Activated naive CD4-positive, alpha-beta T cell treated with anti-CD3 and anti-CD28 coated beads, Interleukin-2, amount 50 U/mL, for 72 hours (primary cell): ENCODE measurements at places on chromosomes 7 and 10. TPM values are rescaled to one million over a fixed set of nuclear protein-coding genes. Genes with fewer than 3 reads are reported as not detected.

The CALY gene
- total RNA-seq = not detected

The PNLIPRP3 gene
- total RNA-seq = not detected

The ZC3HAV1L gene
- total RNA-seq = 2.0 TPM

The OR6V1 gene
- not detected for total RNA-seq

The ERVW-1 gene
- total RNA-seq = not detected

The AKR1D1 gene
- total RNA-seq = not detected

The PHF14 gene
- total RNA-seq = 32.5 TPM

The AGR3 gene
- total RNA-seq = not detected

The SPDYE2 gene
- not detected for total RNA-seq

The MET gene
- not detected for total RNA-seq

The EMX2 gene
- not detected for total RNA-seq

The SEMA3C gene
- total RNA-seq = not detected

The ADAP1 gene
- 9.2 TPM for total RNA-seq

The FRMPD2 gene
- total RNA-seq = 0.36 TPM

- DNase-seq = no peak
Observed at GRCh38 chr7:28840592-28840995, 117.5 kb downstream of the TRIL start.

DNA sequence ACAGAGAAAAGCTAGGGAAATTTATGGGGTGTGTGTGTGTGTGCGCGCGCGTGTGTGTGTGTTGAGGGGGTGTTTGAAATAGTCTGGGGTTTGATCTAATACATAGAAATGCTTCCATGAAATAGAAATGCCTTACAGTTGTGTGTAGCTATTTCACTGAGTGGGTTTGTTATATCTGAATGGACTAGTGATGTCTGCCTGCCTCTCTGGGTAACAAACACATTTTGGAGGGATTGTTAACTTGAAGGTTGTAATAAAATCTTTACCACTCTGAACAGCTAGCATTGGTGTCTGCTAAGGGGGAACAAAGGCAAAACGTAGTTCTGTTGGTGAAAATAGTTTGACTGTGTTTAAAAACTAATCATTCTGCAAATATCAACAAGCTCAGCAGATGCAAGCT lies 509.3 kb downstream of the LRMDA start:
- no peak for DNase-seq

DNA sequence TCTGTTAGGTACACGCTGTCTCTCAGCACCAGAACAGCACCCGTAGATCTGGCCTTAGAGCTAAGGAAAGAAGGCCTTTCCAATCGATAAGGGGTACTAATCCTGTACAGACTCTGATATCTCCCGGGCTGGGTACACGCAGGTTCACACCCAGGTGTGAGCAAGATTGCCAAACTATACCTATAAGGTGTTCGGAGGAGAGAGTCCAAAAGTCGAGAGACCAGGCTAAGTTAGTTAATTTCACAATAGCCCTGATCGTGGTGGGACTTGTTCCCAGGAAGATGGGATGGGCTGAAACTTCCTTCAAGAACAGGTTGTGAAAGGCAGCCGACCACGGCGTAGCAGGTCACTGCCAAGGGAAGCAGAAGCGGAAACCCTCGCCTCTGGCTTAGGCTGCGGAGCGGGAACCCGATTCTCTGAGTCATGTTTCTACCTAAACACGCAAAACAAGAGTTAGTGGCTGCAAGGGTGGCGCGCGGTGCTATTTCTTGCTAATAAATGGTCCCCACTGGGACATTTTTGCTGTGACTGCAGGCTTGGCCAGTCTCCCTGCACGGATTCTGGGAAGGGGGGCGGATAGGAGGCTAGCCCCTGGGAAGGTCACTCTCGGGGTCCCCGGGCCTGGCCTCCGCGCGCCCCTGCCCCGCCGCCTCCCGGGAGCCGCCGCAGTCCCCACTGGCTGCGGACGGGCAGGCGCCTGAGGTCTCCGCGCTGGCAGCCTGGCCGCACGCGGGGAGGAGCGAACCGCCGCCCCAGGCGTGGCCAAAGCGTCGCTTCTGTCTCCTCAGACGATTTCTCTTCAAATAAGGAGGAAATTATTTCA lies 75.4 kb upstream of the PDSS1 start:
- DNase-seq = no peak

- DNase-seq = no peak
Observed at GRCh38 chr7:55088620-55089019, 69.8 kb downstream of the EGFR start.

DNA sequence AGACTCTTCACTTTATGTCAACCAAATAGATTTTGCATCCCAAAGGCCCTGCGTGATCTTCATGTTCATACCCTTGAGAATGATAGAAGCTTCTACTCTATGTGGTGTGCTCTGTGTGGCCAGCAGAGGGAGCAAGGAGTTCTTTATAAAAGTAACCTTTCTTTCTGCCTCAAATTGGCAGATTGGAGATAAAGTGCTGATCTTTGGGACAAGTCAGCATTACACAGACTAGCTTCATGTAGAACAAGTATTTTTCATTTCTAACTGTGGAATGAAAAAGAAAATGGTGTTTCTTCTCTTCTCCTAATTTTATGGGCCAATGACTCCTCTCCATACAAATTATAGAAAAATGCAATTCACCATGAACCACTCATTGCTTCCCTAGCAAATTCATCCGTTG lies 1214.1 kb downstream of the SORCS1 start:
- peak; percentile 25 for DNase-seq

- DNase-seq = no peak
Observed at GRCh38 chr7:154649434-154649833, 353.5 kb downstream of the PAXIP1 start.

GRCh38 chr10:71528371-71529206 lies 131.9 kb downstream of the CDH23 start:
- no peak for DNase-seq

DNA sequence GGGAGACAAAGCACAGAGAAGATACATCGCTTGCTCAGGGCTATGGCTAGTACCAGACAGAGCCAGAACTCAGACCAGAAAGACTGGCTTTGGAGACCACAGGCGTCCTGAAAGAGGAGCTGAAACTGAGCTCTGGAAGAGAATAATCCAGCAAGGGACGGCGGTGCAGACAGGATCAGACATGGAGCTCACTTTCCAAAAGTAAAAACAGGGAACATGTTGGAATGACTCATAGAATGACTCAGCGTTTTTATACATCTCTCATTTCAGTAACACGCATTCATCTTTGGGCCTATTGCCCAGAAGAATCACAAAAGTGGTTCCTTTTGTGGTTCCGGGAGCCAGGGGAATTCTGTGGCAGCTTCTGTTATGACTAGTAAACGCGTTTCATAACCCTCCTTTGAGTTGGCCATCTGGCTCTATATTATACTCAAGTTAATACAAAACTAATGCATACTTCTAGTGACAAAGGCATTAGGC lies 37.2 kb downstream of the PLEKHS1 start:
- DNase-seq = no peak

GRCh38 chr7:159121068-159121467 lies 23.6 kb downstream of the VIPR2 start:
- DNase-seq = no peak

GRCh38 chr7:142886866-142887265 lies 1.3 kb upstream of the TRPV6 start:
- no peak for DNase-seq

DNA sequence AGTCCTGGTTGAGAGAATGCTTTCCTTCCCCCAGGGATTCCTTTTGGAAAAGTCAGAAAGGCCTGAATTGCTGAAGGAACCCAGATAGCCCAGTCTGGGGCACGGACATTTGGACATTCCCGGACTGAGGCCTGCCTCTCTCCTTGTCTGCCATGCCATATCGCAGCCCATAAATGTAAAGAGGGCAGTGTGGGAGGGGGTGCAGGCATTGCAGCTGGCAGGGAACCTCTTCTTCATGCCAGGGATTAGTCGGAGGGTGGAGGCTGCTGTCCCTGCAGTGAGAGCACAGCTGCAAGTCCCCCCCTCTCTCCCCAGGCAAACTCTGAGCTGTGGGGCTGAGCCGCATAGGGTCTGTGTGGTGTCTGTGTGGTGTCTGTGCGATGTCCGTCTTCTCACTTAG lies 486.0 kb upstream of the MKI67 start:
- no peak for DNase-seq

- no peak for DNase-seq
Observed at GRCh38 chr7:99121496-99122021, 22.3 kb downstream of the SMURF1 start.

- no peak for DNase-seq
Observed at GRCh38 chr7:95095966-95096540, 188.7 kb downstream of the PPP1R9A start.

DNA sequence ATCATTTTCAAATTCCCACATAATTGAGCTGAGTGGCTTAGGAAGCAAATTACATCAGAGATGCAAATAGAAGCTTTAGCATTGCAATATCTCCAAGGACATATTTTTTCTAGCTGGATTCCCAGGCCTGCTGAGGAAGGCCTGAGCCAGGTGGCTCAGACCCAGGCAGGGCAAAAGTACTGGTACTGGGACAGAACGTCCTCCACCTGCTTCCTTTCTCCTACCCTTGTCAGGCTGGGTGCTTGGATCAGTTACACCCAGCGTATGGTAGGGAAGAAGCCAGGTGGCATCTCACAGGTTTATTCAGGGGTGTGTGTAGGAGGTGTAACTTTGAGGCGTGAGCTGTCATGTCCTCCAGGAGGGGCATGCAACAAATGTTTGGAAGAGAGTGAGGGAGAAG lies 3.0 kb upstream of the PANK1 start:
- no peak for DNase-seq

- no peak for DNase-seq
Observed at GRCh38 chr7:142645777-142646176, 103.5 kb upstream of the PRSS1 start.

DNA sequence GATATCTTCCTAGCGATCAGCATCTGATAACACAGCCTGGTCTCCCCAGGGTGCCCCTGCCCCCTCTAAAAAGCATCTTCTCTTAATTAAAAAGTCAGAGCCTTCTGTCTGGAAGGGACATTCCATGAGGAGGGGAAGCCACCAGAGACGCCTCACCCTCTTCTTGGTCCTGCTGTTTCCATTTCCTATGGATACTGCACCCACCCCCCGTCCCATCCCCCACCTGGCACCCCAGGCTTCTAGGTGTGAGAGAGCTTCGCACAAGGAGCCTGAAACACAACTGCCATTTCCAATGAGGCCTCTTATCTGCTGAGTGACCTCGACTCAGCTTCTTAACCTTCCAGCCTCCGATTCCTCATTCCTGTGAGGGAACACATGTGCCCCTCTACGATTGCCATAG lies 51.4 kb downstream of the COL13A1 start:
- no peak for DNase-seq

GRCh38 chr7:139991269-139991666 lies 71.5 kb downstream of the PARP12 start:
- DNase-seq = no peak
